ENCODE measurements at places on chromosomes 11 and 22.

DNA sequence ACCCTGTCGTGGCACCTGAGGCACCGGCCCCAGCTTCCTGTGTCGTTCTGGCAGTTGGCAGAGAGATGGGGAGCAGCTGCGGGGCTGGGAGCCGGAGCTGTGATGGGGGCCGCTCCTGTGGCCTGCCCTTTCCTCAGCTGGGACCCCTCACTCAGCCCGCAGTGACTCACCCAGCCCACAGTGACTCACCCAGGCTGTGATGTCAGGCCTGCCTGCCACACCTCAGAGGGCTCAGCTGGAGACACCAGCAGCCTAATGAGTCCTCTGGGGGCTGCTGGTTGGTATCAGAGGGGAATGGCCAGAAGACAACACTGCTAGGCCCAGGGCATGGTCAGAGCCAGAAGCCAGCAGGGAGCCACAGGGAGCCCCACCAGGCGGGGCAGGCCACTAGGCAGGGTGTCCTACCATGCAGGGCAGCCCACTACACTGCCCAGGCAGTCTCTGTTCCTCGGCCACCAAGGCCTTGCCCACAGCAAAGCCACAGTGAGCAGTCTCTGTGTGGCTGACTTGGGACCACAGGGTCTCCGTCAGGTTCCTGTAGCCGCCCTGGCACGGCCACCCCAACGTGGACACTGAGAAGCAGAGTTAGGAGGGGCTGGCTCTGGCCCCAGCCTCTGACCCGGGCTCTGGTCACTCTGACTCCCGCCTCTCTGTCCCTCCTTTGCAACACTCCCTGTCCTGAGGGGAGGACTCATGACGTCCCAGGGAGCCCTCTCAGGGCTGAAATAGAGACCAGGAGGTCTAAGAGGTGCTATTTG lies 4.2 kb upstream of the FXYD2 start:
- DNase-seq, result peak; percentile 91

DNA sequence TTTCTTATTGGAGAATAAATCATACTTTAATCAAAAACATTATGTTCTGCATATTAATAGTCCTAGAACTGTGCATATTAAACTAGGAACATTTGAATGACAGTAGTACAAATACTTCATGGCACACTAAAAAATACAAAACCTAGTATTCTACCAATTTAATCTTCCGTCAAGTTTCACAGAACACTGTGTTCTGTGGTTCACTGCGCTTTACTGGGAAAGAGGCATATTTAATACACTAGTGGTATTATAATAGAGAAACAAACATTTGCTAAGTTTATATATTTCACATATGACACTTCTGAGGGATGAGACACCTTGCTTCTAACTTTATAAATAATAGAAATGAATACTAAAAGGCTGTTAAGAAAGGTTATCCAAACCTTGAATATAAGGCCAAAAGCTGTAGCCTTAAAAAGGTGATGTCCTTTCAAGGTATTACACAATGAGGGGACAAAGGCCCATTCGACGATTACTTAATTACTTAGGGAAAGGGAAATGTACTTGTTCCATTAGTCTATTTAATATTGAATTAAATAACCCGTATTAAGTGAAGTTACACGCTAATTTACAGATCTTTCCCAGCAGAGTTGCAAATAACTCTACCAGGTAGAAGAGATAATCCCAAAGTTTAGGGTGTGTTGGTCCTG lies 48.0 kb downstream of the NARS2 start:
- no peak for DNase-seq

DNA sequence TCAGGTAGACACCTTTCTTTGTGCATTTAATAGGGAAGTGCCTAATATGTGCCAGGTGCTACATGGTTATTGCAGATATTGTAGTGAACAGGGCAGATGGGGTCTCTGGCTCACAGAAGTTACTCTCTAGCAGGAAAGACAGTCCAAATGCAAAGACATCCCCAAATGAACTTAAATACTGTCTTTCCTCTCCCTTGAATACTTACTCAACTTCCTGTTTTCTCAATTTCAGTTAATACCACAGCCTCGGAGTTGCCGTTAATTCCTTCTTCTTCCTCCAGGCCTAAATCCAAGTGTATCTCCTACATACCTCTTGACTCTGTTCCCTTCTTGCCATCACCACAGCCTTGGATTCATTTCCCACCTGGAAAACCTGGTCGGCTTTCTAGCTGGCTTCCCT lies 134.3 kb upstream of the SESN3 start:
- no peak for DNase-seq

DNA sequence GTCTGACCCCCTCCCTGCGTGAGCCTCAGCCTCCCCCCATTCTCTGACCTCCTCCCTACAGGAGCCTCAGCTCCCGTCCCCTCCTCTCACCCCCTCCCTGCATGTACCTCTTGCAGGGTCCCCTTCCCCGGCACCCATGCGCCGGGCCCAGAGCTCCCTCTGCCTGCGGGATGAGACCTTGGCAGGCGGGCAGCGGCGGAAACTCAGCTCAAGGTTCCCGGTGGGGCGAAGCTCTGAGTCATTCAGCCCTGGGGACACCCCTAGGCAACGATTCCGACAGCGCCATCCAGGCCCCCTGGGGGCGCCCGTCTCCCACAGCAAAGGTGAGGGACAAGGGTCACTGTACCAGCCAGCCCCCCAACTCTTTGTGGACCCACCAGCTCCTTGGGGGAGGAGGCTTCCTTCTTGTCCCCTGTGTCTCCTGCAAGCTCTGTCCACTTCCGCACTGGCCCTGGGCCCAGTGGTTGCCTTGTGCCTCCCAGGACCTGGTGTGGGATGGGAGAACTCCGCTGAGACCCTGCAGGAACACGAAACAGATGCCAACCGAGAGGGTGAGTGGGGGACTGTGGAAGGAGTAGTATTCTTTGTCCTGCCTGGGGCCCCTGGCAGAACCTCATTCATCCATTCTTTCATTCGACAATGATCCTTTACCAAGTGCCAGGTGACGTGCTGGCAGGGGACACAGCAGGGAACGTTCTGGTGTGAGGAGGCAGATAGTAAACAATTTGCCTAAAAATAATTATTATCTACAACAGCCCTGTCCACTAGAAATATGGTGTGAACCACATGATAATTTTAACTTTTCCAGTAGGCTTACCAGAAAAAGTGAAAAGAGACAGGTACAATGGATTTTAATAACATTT lies 3.7 kb upstream of the RPS6KA4 start:
- no peak for DNase-seq

GRCh38 chr22:42324990-42325710 lies 54.7 kb upstream of the TCF20 start:
- no peak for DNase-seq

DNA sequence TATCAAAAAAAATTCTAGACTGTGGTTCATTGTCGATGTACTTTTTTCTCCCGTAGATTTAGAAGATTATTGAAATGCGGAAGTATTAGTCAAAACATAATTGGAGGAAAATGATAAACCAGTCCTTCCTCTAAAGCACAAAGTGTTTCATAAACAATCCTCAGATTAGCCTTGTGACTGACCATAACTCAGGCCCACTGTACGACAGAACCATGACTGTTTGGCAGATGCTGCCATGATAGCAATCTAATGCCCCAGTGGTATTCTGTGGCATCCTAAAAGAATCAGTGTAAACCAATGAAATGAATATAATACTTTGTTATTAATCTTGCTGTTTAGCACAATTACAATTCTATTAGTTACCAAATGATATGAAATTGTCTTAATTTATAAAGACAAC lies 127.0 kb upstream of the CTSC start:
- no peak for DNase-seq

DNA sequence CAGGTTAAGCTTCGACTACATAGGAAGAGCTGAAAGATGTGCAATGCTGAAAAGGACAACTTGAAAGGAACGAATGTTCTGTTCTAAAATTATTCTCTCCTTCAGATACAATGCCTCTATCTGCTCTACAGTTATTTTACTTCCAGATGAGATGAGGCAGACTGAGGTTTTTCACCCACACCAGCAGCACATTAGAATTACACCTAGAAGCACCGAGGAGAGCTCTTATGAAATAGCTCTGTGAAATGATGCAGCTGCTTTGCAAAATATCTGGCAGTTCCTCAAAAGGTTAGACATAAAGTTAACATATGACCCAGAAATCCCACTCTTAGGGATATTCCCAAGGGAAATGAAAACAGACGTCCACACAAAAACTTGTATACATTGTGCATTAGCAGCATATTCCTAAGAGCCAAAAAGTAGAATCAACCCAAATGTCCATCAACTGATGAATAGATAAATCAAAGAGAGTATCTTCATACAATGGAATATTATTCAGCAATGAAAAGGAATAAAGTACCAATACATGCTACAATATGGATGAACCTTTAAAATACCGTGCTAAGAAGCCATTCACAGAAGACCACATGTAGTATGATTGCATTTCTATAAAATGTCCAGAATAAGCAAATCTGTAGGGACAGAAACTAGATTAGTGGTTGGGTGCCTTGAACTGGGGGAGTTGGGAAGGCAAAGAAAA lies 34.5 kb downstream of the WT1 start:
- DNase-seq, result no peak

GRCh38 chr11:6745465-6746015 lies 26.2 kb downstream of the OR2AG2 start:
- DNase-seq, result peak; percentile 44

DNA sequence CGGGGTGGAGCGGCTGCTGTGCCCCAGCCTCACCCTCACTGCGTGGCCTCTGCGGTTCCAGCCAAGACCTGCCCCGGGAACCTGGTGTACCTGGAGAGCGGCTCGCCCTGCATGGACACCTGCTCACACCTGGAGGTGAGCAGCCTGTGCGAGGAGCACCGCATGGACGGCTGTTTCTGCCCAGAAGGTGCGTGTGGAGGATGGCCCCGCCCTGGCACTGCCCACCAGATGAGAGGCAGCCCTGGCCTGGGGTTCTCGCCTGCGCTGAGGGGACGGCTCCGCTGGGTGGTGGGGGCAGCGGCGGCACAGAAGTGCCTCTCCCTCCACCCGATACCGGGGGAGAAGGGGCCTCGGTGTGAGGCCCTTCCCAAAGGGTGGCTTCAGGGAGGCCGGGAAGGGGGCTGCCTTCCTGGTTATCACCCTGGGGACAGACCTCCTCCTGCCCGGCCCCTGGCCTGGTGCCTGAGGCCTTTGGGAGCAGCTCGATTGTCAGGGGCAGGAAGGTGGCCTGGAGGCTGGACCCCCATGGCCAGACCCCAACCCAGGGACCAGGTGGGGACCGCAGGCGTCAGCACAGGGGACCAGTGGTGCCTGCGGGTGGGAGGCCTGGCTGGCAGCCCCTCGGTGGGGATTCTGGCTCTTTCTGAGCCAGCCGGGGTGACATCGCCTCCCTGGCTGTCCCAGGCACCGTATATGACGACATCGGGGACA lies 7.1 kb downstream of the MUC2 start:
- DNase-seq, result no peak

- no peak for DNase-seq
These were observed 1270.6 kb downstream of the LRRC4C start for GRCh38 chr11:40188848-40189247.

- no peak for DNase-seq
These were observed 25.7 kb downstream of the MPPED2 start for GRCh38 chr11:30560206-30561106.

DNA sequence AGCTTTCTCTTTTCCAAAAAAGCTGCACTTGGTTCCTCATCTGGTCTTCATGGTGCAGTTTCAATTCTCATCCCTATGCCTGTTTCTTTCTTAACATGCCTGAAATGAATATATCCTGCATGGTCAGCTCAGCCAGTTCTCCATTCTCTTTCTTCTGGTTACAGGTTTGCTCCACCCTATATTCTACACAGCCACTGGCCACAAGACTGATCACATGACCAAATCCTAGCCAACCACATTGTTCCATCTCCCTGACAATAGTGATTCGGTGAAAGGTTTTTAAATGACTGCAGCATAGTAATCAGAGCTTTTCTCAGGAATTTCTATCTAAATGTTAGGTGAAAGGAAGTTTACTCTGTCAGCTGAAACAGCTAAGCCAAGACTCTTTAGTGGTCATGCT lies 891.4 kb downstream of the METTL15 start:
- no peak for DNase-seq

DNA sequence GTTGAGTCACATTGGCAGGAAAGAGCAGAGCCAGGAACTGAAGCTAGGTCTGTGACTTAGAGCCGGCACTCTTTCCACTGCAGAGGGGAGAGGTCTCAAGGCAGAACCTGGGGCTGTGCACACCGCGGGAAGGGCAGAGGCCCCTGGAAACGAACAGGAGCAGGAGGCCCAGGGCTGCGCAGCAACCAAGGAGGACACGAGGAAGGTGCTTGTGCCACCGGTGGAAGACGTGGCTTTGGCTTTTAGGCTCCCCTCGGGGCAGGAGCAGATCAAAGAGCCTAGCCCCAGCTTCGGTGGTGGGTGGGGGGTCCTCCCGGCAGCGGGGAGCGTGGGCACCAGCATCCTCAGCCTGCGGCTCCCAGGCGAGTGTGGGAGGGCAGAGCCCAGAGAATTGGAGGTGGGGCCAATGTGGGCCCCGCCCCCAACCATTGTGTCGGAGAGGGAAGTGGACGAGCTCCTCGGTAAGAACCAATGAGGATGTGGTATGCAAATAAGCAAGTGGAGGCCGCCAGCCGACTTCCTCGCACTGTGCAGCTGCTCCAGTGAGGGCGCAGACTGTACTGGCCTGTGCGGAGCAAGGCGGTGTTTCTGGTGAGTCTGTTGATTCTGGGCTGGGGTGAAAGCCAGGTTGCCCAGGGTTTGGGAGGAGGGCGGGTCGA lies at the start of gene CCDC116:
TSS of gene CCDC116 (plus strand) at position 524 of the 659 bp plus-strand sequence. CDS start 422 bp downstream, outside the sequence.
- DNase-seq, result peak; percentile 73

- peak; percentile 17 for DNase-seq
These were observed 6.6 kb downstream of the DGCR2 start for GRCh38 chr22:19115628-19116027.

DNA sequence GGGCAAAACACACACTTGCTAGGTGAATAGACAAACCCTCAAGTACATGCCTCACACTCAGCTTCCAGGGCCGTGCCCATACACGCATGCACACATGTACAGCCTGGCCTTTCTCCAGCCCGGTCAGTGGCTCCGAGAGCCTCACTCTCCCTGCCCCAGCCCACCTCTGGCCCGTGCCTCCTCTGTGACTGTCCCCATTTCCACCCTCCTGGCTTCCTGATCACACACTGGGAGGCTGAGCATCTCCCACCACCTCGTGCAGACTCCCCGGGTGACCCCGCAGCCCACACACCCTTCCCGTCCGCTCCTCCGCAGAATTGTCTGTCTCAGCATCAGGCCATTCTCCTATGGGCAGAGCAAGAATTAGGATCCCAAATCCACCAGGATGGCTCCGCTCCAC lies 634.1 kb downstream of the TBC1D22A start:
- no peak for DNase-seq

DNA sequence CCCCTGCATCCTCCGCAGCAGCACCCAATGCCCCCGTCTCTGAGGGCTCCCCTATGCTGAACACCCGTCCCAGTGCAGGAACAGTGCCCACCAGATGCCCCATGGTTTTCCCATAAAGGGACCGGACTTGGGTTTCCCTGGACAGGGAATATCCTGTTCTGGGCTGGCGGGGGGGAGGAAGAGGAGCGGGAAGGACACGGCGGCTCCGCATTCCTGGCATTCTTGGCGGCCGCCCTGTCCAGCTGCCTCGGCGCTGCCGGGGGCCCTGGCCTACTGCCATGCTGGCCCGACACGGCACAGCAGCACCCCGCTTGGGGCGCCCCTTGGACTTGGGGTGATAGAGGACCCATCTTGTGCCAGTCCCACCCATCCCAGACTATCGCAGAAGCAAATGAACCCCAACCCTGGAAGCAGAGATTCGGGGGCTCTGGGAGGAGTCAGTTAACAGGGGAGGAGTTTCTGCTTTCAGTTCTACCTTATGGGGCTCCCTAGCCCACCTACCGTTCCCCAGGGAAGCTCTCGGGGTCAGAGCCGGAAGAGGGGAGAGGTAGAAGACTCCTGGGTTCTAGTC lies 23.7 kb upstream of the CBX7 start:
- no peak for DNase-seq

GRCh38 chr22:48697223-48697622 lies 1130.5 kb downstream of the BRD1 start:
- no peak for DNase-seq

All from CD4-positive, alpha-beta T cell treated with Interleukin-15 for 4 hours (primary cell).